Mesenchymal stem cell (in vitro differentiated cells and primary cell): ENCODE measurements at places on chromosomes 6 and 20.
A peak's percentile ranks its signal among the peaks of the same experiment; 100 is the strongest.

DNA sequence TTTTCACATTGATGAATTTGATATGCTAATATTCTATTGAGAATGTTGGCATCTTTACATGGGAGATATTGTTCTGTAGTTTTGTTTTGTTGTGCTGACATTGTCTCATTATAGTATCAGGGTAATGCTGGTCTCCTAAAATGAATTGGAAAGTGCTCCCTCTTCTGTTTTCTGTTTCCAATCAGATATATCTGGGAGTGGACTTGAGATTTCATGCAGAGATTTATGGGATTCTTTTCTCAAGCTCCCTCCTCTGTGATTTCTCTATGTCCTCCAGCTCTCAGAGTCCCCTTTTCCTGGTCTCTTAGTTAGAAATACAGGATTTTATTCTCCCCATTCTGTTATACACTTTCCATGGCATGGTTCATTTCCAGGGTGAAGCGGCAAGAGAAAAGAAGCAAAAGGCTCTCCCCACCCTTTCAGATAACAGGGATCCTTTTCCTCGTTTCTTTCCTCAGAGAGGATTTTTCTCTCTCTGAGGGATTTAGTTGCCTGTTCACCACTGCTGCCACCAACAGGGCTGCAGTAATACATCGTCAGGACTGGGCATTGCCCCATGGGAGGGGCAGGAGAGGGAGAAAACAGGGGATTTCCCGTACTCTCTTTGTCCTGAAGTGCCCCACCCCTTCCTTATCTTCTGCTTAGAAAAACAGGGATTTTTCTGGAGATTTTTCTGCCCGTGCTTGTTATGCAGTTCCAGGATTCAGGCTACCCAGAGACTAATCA, 59.3 kb upstream of the STMND1 start:
- peak; percentile 73 for DNase-seq

GRCh38 chr6:24865161-24865560, 66.4 kb upstream of the ARMH2 start:
- no peak for DNase-seq

DNA sequence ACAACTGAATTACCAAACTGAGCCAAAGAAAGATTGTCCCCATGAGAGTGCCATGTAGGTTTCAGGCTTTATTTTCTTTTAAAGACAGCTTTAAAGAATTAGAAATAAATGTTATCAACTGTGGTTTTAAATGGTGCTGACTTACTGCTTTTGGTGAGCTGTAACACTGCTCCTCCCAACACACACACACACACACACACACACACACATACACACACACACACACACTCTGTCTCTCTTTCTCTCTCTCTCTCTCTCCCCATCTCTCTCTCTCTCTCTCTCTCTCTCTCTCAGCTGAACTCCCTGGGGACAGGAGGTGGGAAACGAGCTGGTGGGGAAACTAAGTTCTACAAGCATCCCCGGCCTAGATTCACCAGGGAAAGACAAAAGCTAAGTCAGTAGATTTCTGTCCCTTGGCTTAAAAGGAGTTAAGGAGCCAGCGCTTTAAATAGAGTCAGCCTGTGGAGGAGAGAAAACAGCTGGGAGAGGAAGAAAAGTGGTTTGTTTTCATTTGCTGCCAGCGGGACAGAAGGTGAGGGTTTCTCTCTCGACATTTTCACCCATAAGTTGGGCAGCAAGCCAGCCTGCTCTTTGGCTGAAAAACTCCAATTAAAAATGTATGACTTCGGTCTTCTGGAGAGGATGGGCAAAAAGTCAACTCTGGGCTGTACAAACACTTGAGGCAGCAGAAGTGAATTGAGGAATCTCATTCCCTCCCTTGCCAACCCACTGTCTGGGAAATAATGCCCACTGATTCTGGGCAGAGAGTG, 27.4 kb downstream of the CBLN4 start:
- no peak for DNase-seq

GRCh38 chr6:2980465-2980855, 9.1 kb upstream of the SERPINB6 start:
- no peak for DNase-seq

DNA sequence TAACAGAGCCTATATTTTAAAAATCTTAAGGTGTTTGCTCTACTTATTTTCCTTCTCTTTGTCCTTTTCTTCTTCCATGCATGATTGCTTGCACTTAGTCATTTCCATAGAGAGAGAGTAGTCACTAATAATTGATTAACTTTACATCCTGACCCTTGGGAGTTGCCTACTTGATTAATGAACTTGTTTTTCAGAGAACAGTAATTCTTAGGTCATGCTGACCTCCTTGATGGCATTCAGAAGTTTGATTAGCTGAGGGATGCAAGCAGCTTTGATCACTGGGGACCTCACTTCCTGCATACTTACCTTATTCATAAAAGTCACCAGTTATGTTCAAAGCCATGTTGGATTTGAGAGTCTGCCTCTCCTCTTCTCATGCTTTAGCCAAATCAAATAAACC, 715.6 kb upstream of the ID4 start:
- DNase-seq, result no peak

- DNase-seq, result peak; percentile 21
Observed at GRCh38 chr6:146339716-146340115, 203.9 kb upstream of the RAB32 start.
